ENCODE measurements at places on chromosomes 11 and 22.
A peak's percentile ranks its signal among the peaks of the same experiment; 100 is the strongest.

GRCh38 chr22:19811211-19811621 lies 43.5 kb downstream of the GNB1L start:
- DNase-seq = no peak
- H3K4me1 ChIP-seq = peaks cover 11% of the 10 kb centered on the region
- H3K27me3 ChIP-seq = no peaks in the 10 kb centered on the region
- no peak overlapping the region for H3K27ac ChIP-seq

DNA sequence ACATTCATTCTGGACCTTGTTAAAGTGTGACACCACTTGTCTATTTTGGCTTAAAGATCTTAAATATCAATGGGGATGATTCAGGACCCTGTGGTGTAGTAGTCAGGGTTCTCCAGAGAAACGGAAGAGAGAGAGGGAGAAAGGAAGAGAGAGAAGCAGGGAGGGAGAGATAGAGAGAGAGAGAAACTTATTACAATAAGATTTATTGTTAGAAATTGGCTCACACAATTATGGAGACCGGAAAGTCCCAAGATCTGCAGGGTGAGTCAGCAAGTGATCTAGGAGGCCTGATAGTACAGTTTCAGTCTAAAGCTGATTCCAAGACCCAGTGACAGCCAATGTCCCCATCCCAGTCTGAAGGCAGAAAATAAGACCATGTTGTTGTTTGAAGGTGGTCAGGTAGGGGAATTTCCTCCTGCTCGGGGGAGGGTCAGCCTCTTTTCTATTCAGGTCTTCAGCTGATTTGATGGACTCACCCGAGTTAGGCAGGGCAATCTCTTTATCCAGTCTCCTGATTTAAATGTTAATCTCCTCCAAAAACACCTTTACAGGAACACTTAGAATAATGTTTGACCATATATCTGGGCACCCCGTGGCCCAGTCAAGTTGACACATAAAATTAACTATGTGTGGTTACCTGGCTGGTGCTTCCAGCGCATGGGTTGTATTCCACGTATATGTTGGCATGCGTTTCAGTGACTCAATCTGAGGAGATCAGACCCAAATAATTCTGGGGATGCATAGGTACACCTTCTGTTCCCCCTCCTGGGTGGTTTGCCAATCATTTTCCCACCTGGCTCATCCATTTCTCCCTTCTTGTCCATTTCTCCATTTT lies 1350.5 kb downstream of the TBC1D22A start:
- no peaks in the 10 kb centered on the region for H3K27me3 ChIP-seq
- no peak overlapping the region for H3K4me3 ChIP-seq
- no peak for DNase-seq
- no peak overlapping the region for H3K27ac ChIP-seq
- no peaks in the 10 kb centered on the region for H3K36me3 ChIP-seq

DNA sequence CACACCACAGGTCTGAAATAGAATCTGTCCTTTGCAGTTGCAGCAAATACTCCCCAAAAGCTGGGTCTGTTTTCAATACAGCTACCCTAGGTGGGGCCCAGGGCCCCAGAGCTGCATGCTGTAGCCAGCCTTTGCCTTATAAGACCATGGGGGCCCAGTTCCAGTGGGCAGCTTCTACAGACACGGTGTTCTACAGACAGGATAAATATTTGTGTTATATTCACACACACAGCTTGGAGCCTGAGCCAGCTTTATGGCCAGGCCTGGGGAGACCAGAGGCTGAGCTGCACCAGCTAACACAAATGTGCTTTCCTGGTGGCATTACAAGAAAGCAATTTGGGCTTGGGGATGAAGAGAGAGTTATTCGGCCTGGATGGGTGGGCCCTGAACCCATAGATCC lies 151.8 kb upstream of the NCAM1 start:
- no peak for DNase-seq
- H3K27ac ChIP-seq = no peak overlapping the region
- H3K4me3 ChIP-seq = no peak overlapping the region

- no peak overlapping the region for H3K4me3 ChIP-seq
- H3K36me3 ChIP-seq = peaks cover 28% of the 10 kb centered on the region
- no peak overlapping the region for H3K27ac ChIP-seq
- H3K4me1 ChIP-seq = no peaks in the 10 kb centered on the region
- H3K27me3 ChIP-seq = no peaks in the 10 kb centered on the region
Measured at GRCh38 chr11:45959851-45960250, 37.4 kb downstream of the LARGE2 start.

DNA sequence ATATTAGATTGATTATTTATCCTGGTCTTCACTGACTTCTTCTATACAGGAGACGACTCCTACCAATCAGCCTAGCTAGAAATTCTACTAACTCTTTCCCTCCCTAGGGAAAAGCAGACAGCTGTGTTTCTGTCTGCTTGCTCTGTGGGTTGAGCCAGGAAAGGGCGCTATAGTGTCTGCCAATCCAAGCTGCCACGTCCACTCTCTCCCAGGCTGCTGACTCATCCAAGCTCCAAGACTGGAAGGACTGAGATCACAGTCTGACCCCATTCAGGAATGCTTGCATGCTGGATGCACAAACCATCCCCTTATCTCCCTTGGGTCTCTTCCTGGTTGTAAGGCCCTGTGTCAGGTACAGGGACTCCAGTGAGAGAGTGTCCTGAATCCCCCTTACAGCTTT lies 955.6 kb downstream of the OPCML start:
- no peaks in the 10 kb centered on the region for H3K36me3 ChIP-seq
- DNase-seq = no peak
- H3K4me1 ChIP-seq = no peaks in the 10 kb centered on the region
- no peak overlapping the region for H3K27ac ChIP-seq
- H3K4me3 ChIP-seq = no peak overlapping the region
- H3K27me3 ChIP-seq = no peaks in the 10 kb centered on the region

GRCh38 chr11:118476676-118477075 lies 40.4 kb downstream of the KMT2A start:
- H3K36me3 ChIP-seq = peaks cover 11% of the 10 kb centered on the region
- no peaks in the 10 kb centered on the region for H3K4me1 ChIP-seq
- H3K27me3 ChIP-seq = no peaks in the 10 kb centered on the region
- H3K4me3 ChIP-seq = no peak overlapping the region

GRCh38 chr11:17165247-17165890 lies 42.4 kb downstream of the PIK3C2A start:
- H3K36me3 ChIP-seq = peaks cover 19% of the 10 kb centered on the region
- H3K27me3 ChIP-seq = no peaks in the 10 kb centered on the region
- DNase-seq = no peak
- H3K27ac ChIP-seq = peak overlapping the region; percentile 7
- peaks cover 34% of the 10 kb centered on the region for H3K4me1 ChIP-seq
- H3K4me3 ChIP-seq = no peak overlapping the region

GRCh38 chr11:110919241-110919922 lies 207.1 kb upstream of the ARHGAP20 start:
- no peak overlapping the region for H3K4me3 ChIP-seq
- no peak for DNase-seq
- no peaks in the 10 kb centered on the region for H3K4me1 ChIP-seq
- no peaks in the 10 kb centered on the region for H3K27me3 ChIP-seq
- H3K27ac ChIP-seq = no peak overlapping the region

GRCh38 chr22:22213231-22213630 lies 31.4 kb upstream of the VPREB1 start:
- no peak for DNase-seq
- H3K27me3 ChIP-seq = no peaks in the 10 kb centered on the region
- no peaks in the 10 kb centered on the region for H3K4me1 ChIP-seq
- no peaks in the 10 kb centered on the region for H3K36me3 ChIP-seq
- H3K4me3 ChIP-seq = no peak overlapping the region

GRCh38 chr22:22161924-22162851 lies 82.4 kb upstream of the VPREB1 start:
- H3K27ac ChIP-seq = no peak overlapping the region
- no peaks in the 10 kb centered on the region for H3K27me3 ChIP-seq
- H3K4me3 ChIP-seq = no peak overlapping the region
- no peak for DNase-seq

DNA sequence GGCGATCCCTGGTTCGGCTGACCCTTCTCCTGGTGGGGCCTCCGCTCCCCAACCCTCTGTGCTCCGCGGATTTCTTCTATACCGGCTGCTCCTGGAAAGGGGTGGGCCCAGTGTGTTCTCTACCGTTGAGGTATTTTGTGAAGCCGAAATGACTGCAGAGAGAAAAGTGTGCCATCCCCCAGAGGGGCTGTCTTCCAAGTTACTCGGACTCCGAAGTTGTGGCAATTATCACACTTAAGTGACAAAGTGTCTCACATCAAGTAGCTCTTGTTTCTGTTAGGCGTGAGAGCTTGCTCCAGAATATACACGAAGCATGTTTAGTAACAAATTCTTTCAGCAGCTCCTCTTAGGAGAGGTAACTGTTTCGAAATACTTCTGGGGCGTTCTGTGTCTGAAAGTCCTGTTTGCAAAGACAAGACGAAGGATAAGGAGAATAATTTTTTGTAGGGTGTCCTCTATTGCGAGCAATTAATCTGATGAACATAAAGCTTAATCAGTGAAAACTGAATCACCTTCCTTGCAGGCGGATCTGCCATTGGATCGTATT lies 434 bp downstream of the XPNPEP3 start:
- H3K4me1 ChIP-seq = peaks cover 48% of the 10 kb centered on the region
- H3K27ac ChIP-seq = peak overlapping the region; percentile 98
- H3K27me3 ChIP-seq = no peaks in the 10 kb centered on the region

GRCh38 chr11:95156916-95157541 lies 67.4 kb downstream of the ENDOD1 start:
- no peaks in the 10 kb centered on the region for H3K27me3 ChIP-seq
- H3K36me3 ChIP-seq = no peaks in the 10 kb centered on the region
- peak; percentile 53 for DNase-seq
- no peak overlapping the region for H3K4me3 ChIP-seq

GRCh38 chr11:91800208-91800914 lies 424.3 kb upstream of the FAT3 start:
- no peak for DNase-seq
- H3K27me3 ChIP-seq = no peaks in the 10 kb centered on the region
- no peaks in the 10 kb centered on the region for H3K4me1 ChIP-seq

GRCh38 chr11:37595845-37596244 lies 997.8 kb upstream of the RAG2 start:
- no peak overlapping the region for H3K4me3 ChIP-seq
- no peaks in the 10 kb centered on the region for H3K36me3 ChIP-seq
- H3K27me3 ChIP-seq = no peaks in the 10 kb centered on the region
- DNase-seq = no peak
- no peaks in the 10 kb centered on the region for H3K4me1 ChIP-seq

DNA sequence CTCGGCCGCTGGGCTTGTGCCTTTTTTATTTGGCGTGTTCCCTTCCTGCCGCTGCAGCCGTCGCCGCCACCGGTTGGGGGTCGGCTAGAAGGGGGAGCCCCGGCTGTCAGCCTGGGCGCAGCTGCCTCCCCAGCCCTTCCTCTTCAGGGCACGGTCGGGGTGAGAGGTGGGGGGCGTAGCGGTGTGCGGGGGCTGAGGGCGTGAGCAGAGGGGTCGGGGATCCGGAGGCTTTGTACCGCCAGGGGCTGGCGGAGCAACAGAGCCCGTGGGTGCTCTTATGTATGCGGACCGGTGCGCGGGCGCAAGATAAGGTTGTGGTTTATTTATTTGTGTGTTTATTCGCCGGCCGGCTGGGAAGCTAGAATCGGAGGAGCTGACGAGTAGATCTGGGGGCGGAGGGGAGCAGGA lies 477 bp downstream of the ZBTB16 start:
- H3K4me3 ChIP-seq = peak overlapping the region; percentile 97
- H3K27ac ChIP-seq = peak overlapping the region; percentile 99
- H3K36me3 ChIP-seq = peaks cover 8% of the 10 kb centered on the region
- peaks cover 60% of the 10 kb centered on the region for H3K4me1 ChIP-seq
- no peaks in the 10 kb centered on the region for H3K27me3 ChIP-seq

DNA sequence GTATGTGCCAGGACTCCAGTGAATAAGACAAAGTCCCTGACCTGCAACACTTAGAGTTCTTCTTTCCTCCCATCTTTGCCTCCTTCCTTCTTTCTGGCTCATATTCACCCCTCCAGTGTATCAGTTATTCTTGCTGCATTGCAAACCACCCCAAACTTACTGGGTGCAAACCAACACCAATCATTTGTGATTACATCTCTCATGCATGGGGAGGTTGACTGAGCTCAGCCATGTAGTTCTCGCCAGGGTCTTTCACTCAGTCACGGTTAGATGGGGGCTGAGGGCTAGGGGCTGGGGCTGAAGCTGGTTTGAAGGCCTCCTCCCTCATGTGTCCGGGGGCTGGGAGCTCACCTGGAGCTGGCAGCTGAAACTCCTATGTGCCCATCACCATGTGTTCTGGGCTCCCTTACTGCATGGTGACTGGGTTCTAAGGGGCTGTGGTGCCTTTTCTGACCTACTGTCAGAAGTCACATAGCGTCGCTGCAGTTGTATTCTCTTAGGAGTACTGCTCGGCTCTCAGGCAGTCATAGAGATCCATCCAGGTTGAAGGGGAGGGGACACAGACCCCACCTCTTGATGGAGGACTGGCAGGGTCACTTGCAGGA lies 35.0 kb upstream of the CACNG2 start:
- H3K27ac ChIP-seq = no peak overlapping the region
- DNase-seq = no peak
- H3K27me3 ChIP-seq = peaks cover 21% of the 10 kb centered on the region
- H3K4me3 ChIP-seq = no peak overlapping the region
- H3K4me1 ChIP-seq = no peaks in the 10 kb centered on the region
- no peaks in the 10 kb centered on the region for H3K36me3 ChIP-seq

GRCh38 chr11:60175860-60176275 lies 7.0 kb downstream of the MS4A6A start:
- no peaks in the 10 kb centered on the region for H3K4me1 ChIP-seq
- no peaks in the 10 kb centered on the region for H3K27me3 ChIP-seq
- no peak overlapping the region for H3K4me3 ChIP-seq
- H3K36me3 ChIP-seq = no peaks in the 10 kb centered on the region
- no peak overlapping the region for H3K27ac ChIP-seq
- DNase-seq = no peak

DNA sequence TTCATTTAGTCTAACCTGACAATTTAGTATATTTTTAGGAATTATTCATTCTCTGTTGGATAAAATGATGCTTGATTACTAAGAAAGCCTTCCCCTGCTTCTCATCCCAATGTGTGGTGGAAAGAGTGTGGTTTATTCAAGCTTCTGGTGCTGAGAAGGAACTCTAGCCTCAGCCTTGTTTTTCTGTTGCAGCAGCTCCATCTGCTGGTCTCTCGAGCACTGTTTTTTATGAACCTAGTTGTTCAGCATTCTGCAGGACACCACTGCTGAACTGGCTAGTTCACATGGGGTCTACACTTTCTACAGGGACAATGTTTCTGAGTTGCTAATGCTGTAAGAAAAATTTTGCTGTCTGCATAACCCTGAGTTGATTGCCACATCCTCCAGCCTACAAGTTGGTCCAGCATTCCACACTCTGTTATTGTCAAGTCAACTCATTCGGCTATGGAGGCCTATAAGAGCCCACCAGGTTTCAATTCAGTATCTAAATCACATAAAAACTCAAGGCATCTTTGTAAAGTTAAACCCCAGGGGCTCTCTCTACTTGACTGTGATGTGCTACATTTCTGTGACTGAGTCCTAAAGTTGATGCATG lies 14.3 kb downstream of the OR2AG2 start:
- no peak overlapping the region for H3K27ac ChIP-seq
- H3K36me3 ChIP-seq = no peaks in the 10 kb centered on the region
- peak; percentile 15 for DNase-seq
- H3K4me3 ChIP-seq = no peak overlapping the region
- H3K27me3 ChIP-seq = no peaks in the 10 kb centered on the region
- no peaks in the 10 kb centered on the region for H3K4me1 ChIP-seq

GRCh38 chr22:36790648-36791047 lies 14.7 kb upstream of the IFT27 start:
- H3K27ac ChIP-seq = no peak overlapping the region
- no peak for DNase-seq
- H3K36me3 ChIP-seq = no peaks in the 10 kb centered on the region
- no peaks in the 10 kb centered on the region for H3K4me1 ChIP-seq
- H3K4me3 ChIP-seq = no peak overlapping the region
- peaks cover 5% of the 10 kb centered on the region for H3K27me3 ChIP-seq

GRCh38 chr11:69156235-69156639 lies 502 bp downstream of the SMIM38 start:
- DNase-seq = no peak
- no peak overlapping the region for H3K4me3 ChIP-seq
- H3K27me3 ChIP-seq = no peaks in the 10 kb centered on the region
